ENCODE measurements at places on chromosomes 1 and 21. TPM values are rescaled to one million over a fixed set of nuclear protein-coding genes. Genes with fewer than 3 reads are reported as not detected.

ATP1A4 gene
- not detected for total RNA-seq

MIB2 gene
- 68.3 TPM for total RNA-seq

KCNA2 gene
- total RNA-seq: 0.38 TPM

DNA sequence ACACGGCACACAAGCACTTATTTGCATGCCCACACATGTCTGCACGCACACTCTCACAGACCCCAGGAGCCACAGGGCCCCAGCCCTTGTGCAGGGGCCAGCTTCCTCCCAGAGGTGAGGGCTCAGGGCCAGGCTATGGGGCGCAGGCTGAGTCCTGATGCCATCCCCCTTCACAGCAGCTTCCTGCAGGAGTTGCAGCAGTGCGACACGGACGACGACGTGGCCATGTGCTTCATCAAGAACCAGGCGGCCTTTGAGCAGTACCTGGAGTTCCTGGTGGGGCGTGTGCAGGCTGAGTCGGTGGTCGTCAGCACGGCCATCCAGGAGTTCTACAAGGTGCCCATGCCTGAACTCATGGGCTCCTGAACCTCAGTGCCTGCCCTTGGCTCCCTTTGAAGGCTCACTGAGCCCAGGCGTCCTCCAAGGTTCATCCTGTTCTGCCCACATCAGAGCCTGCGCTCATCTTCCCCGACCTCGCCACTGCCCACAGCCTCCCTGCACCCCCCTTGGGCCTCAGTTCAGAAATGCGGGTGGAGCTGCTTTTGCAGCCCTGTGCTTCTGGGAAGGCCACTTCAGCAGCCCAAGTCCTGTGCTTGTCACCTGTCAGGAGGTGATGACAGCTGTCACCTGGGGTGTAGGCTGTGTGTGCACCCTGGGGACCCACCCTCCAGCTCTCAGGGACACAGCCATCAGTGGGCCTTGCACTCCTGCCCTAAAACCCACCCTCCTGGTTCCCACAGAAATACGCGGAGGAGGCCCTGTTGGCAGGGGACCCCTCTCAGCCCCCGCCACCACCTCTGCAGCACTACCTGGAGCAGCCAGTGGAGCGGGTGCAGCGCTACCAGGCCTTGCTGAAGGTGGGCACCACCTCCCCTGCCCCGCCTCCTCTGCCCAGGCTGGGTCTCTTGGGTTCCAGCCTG is 66.6 kb downstream of the TRIM11 start:
- no peaks in the 10 kb centered on the region for H3K4me1 ChIP-seq
- no peaks in the 10 kb centered on the region for H3K27me3 ChIP-seq
- H3K4me3 ChIP-seq: no peak overlapping the region

GRCh38 chr1:199404191-199404590 is 623.3 kb upstream of the NR5A2 start:
- H3K4me3 ChIP-seq: no peak overlapping the region
- no peaks in the 10 kb centered on the region for H3K27me3 ChIP-seq
- no peak for DNase-seq
- H3K36me3 ChIP-seq: no peaks in the 10 kb centered on the region
- H3K4me1 ChIP-seq: no peaks in the 10 kb centered on the region
- no peak overlapping the region for H3K27ac ChIP-seq
